ENCODE measurements at places on chromosomes 5 and 9.

- peak; percentile 57 for DNase-seq
Observed at GRCh38 chr9:98848450-98849149, 41.1 kb downstream of the GALNT12 start.

DNA sequence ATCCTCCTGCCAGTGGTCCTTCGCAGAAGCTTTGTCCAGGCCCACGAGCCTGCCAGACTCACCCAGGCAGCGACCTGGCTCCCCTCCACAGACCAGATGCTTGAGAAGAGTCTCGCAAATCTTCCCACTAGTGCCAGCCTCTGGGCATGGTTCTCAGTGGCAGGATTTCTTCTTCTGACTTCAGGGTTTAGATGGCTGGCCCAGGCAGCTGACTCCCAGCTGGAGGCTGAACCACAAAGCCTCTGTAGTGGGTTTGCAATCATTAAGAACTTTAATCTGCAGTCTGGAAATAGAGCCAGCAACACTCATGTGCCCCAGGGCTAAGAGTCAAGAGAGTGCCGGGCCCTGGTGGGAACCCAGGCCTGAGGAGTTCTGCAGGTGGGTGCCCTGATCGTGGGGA lies 90.6 kb upstream of the ICE1 start:
- no peak for DNase-seq

- no peak for DNase-seq
Observed at GRCh38 chr9:88954066-88954465, 37.2 kb upstream of the S1PR3 start.

DNA sequence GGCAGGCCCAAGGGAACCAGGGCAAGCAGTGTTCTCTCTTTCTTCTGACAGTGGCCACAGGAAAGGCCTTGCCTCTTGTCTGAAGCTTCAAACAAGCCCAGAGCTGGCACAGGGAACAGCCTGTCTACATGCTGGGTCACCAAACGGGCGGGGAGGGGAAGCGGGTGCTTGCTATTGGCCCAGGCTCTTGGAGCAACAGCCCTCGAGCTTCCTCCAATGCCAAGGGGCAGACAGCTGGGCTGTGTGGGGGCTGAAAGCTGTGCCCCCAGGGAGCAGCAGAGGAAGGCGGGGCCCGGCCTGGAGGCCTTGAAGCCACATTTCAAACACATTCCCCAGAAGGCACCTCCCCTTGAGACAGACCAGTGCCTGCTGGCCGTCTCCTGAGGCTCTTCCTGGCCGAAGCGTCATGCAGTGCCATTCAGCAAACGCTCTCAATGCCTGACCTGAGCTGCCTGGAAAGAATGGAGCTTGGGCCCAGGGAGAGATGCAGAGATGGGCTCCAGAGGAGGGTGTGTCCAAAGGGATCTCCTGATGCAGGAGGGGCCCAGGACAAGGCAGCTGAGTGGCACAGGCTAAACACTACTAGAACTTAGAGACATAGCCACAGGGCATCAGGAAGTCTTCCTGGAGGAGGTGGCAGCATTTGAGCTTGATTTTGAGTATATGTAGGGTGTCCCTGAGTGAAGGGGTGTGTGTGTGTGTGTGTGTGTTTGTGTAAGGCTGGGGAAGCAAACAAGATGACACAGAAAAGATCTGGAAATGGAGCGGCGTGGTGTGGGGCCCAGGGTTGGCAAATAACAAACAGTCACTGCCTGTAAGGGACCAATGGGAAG lies 2.5 kb downstream of the FIBCD1 start:
- DNase-seq = no peak

DNA sequence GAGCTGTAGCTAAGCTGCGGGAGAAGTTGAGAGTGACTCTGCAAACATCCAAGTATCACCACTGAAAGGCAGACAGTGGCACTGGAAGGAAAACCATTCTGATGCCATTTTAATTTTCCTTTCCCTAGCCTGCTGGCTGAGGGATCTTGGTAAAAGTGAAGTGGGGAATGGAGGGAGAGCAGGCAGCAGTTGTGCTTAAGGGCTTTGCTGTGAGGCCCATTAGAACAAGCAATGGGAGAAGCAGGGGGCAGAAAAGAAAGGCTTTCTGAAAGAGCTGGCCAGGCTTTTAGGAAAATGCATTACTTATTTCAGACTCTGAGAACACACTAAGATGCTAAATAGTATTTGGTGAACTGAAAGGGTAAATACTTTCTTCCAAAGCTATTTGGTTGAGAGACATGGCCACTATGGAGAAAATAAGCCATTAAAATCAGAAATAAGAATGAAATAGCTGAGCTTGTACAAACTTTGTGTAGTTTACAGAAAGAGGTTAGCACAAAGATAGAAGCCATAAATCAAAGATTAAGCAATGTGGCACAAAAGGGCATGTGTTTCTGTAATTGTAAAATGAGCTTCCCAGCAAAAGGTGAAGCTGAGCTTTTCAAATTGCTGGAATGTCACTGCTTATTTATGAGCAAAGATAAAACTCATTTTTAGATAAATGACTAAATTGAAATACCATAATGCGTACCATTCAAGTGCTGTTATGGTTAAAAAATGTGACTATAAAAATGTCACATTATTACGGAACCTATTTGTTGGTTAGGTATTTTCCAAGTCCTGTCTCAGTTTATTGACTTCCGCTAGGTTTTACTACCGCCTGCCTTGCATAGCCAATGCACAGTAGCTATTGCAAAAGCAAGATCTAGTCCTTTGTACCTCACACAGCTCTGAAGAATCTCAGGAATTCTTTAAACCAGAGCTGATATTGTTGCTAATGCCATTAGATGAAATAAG lies 20.8 kb downstream of the SNCAIP start:
- DNase-seq = no peak

DNA sequence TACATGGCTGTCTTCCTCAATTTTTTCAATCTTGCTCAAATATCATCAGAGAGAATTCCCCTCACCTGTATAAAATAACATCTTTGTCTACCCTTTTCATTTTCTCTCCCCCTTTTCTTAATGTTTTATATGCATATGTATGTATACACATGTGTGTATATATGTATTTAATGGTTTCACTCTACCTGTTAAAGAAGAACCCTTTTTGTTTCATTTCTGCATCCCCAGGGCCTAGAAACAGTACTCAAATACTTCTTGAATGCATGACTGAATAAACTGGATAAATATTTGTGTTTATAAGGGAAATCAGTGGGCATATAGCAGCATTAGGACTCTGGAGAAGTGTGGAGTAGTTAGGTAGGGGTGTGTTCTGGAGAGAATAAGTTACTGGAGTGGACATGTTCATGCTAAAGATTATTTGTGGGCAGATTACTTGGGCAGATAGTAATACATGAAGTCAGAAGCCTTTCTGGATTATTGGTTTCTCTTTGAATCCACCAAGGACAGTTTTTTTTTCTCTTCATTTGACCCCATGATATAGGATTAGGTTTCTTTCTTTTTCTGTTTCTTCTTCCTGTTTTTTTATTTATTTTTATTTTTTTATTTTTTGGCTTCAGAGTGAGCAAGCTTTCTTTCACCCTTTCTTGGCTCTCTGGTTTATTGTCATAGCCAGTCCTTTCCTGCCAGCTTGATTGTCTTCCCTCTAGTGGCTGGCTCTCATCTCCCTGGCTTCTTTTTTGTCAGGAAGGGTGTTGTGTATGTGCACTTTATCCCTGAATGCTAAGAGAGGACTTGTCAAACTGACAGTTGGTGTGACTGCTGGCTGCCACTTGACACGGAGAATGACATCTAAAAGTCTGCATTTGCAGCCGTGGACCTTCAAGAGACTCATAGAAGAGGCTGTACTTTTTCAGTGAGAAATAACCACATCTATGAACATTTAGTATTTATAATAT lies 89.3 kb downstream of the ZCCHC7 start:
- no peak for DNase-seq

- no peak for DNase-seq
Observed at GRCh38 chr9:87445646-87446045, 52.0 kb upstream of the DAPK1 start.

DNA sequence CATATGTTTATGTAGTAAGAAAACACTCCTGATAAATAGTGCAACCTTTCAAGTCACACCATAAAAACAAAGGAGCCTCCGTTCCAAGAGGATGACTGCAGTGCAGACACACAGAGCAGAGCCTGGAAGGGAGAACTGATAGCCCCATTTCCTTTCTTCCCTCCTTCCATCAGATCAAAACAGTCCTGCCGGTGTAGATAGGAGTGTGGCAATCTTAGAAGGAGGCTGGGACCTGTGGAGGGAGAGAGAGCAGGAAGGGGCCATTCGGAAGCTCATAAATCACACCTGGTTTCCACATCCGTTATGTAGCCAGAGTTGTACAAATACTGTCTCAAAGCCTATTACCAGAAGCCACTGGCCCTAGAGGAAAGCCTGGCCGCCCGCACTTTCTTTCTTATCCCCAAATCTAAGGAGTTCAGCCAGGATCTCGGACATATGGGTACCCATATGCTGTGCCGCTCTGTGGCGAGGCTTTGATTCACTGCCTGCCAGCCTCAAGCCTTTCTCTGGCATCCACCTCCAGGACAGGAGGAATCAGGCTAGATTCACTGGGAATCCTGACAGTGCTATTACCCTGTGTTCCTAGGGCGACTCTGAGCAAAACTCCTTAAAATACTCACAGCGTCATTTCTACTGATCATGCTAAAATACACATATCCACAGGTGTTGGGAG lies 26.9 kb downstream of the DAP start:
- DNase-seq = no peak

GRCh38 chr5:77210964-77211690 lies 647 bp downstream of the PDE8B start:
- DNase-seq = no peak

GRCh38 chr5:10903786-10904560 lies 142.9 kb upstream of the DAP start:
- DNase-seq = no peak

DNA sequence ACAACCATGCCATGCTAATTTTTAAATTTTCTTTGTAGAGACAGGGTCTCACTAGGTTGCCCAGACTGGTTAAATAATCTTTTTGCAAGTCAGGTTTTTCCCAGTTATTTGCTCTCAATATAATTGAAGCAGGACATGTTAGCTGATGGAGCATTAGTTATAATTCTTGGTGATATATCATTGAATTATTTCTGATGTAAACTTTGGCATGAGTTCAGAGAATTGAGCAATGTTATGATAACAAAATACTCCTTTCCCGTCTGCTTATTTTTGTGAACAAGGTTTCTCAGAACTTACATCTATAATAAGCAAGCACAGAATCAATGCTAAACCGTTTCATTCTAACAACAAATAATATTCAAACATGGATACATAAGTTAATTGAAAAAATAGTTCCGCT lies 37.8 kb downstream of the BHMT start:
- DNase-seq = no peak

- DNase-seq = no peak
Observed at GRCh38 chr5:652023-652515, 39.9 kb downstream of the CEP72 start.

- no peak for DNase-seq
Observed at GRCh38 chr9:13705373-13705772, 425.9 kb upstream of the MPDZ start.

DNA sequence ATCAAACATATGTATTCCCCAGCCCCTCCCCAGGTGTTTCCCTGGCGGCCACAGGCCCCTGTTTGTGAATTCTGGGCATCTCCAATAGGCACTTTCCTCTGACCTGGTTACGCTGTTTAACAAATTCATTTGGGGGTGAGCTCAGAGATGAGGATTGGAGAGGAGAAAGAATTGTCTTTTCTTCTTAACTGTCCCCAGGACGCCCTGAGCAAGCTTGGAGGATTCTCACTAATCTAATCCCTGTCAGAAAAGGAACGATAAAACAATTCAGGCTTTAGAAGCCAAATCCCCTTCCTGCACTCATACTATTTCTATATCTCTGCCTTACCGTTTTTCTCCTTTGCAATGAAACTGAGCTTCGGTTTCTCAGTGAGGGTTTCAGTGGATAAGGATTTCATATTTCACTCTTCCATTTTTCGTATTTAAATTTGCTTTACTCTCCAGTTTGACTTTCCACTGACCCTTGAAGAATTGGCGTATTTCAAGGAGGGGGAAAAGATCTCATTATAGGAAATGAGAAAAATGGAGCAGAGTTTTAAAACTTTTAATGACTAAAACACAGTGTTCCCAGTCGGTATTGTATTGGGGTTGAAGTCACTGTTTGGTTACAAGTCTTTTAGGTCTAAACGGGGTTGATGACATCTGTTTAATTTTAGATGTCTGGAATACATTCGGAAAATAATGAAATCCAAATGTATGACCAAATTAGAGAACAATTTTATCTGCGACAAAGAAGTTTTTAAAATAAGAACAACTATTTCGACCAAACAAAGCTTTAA lies 180.1 kb downstream of the MACROH2A1 start:
- no peak for DNase-seq

DNA sequence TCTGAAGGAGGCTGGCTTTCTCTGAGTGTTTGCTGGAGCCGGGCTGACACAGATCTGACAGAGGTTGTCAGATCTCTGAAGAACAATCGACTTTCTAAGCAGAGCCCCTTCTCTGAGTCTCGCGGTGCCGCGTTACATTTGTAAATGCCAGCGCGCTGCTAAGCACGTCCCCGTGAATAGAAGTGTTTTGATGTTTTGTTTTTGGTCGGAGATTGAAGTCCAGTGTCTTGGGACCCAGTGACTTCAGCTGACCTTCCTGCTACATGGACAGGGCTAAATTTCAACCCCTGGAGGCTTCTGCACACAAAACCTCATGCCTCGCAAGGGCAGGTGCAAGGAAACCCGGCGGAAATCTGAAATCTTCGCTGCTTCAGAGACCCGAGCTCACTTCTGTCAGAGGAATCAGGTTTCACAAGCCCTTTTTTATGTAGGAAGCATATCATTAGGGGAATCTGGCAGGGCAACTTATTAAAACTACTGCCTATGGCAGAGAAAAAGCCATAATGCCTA lies 27.2 kb downstream of the NEUROG1 start:
- DNase-seq = no peak

GRCh38 chr9:34550681-34551270 lies 28.0 kb upstream of the ENHO start:
- no peak for DNase-seq

DNA sequence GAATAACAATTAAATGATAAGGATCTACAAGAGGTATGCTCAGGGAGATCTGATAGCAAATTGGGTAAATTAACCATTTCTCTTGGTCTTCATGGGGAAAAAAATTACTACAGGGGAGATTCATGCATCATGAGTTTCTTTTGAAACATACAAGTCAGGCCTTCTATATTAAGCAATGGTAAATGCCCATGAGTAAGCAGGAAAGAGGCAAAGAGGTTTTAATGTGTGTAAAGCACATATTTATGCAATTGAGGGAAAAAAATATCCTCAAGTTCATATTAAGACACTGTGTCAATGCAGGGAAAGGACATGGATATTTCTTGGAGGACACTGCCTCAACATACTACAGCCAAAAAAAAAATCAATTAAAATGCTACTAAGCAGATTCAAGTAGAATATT lies 73.4 kb upstream of the NR4A3 start:
- no peak for DNase-seq

DNA sequence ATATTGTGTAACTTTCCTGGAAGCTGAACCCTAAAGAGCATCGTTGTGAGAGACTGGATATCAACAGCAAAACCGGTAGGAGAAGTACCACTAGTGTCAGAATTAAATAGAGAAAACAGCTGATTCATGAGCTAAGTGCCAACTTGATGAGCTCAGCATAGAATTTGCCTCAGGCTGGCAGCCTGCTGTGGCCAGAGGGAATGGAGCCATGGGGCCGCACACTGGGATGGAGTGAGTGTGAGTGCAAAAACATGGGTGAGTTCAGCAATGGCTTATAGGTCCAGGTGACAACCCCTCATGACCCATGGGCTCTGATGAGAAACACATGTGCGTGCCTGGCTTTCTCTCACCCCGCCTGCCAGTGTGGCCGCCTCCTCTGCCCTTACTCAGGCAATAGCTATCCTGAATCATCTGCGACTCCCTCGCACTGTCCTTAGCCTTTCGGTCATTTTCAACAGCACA lies 25.4 kb downstream of the ADAMTS16 start:
- DNase-seq = no peak

GRCh38 chr5:40365342-40366330 lies 314.1 kb upstream of the PTGER4 start:
- DNase-seq = no peak
